ENCODE measurements at places on chromosomes 3 and 15.

DNA sequence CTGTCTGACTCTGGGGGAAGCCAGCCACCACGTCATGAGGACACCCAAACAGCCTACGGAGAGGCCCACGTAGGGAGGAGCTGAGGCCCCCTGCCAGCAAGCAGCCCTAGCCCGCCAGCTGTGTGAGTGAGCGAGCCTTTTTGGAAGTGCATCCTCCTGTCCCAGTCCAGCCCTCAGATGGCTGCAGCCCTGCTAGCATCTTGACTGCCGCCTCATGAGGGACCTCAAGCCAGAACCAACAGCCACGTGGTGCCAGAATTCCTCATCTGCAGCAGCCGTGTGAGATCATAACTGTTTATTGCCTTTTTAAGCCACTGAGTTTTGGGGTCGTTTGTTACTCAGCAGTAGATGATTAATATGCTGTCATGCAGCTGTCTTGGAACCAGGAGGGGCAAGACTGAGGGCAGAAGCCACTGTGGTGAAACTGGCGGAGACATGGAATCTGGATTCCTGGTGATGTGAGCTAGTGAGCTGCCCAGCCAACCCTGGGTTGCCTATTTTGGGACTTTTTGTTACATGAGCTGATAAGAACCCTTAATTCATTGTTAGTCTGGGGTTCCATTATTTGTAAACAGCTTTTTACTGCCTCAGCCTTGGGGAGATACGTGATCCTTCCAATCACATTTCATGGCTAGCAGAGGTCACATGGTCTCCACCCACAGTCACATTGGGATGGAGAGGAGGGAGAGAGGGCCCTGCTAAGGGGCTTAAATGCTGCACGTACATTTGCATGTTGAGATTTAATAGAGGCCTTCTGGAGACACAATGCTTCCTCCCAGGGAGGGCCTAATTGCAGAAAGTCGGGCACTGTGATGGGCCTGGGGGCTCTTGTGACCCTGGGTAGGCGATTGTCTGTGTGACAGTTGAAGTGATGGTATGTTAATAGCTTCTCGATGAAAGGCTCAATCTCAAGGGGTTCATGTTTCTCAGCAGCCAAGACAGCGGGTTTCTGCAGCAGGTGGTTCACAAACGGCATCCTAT lies 73.8 kb downstream of the RPLP1 start:
- no peak for DNase-seq

- no peak for DNase-seq
Measured at GRCh38 chr15:90316139-90316538, 35.9 kb upstream of the ZNF774 start.

GRCh38 chr3:41419809-41420208 lies 220.5 kb downstream of the CTNNB1 start:
- DNase-seq, result no peak

DNA sequence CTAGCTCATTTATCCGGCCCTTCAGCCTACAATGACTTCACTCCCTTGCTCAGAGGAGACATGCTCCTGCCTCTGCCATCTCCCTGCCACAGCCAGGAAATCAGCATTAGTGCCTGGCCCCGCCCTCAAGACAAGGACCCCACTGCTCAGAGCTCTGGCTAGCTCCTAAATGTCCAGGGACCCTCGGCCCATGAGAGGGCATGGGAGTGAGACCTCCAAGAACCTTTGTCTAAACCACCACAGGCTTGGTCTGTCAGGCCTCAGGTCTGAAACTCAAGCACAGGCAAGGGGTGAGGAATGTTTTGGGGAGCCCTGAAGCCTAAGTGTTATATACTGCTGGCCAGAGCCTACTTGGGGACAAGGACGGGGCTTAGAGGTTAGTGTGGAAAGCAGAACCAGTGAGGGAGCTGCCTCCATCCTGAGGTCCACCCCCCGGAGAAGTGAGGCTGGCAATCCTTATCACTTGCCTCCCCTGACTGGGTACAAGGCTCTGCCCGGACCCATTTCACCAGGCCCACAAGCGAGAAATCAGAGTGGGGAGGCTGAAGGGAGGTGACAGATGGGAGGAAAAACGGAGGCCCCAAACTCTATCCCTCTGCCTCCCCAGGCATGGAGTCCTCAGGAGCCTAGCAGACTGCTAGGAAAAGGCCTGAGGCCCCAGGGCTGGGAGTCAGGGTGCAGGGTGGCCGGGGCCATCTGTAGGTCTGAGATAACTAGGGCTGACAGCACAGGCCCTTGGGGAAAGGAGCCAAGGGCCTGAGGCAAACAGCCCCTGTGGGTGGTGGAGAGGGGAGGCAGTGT lies 18.8 kb downstream of the SHF start:
- no peak for DNase-seq

DNA sequence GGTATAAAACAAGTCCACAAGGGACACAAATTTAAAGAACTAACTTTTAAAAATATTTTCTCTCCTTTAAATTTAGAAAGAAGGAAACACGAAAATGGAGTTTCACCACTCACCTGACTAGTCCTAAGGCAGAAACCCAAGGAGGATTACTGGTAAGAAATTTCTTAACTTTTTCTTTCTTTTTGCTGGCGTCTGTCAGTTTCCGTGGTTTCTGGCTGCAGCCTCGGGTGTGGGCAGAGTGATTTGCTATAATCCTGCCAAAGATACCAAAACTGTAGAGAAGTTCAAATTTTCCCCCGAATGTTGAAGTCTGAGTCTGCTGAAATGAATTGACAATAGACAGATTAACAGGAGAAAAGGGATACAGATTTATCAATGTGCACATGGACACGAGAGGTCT lies 843.6 kb upstream of the ALCAM start:
- DNase-seq, result no peak

GRCh38 chr3:30354972-30355371 lies 251.4 kb upstream of the TGFBR2 start:
- DNase-seq, result no peak

DNA sequence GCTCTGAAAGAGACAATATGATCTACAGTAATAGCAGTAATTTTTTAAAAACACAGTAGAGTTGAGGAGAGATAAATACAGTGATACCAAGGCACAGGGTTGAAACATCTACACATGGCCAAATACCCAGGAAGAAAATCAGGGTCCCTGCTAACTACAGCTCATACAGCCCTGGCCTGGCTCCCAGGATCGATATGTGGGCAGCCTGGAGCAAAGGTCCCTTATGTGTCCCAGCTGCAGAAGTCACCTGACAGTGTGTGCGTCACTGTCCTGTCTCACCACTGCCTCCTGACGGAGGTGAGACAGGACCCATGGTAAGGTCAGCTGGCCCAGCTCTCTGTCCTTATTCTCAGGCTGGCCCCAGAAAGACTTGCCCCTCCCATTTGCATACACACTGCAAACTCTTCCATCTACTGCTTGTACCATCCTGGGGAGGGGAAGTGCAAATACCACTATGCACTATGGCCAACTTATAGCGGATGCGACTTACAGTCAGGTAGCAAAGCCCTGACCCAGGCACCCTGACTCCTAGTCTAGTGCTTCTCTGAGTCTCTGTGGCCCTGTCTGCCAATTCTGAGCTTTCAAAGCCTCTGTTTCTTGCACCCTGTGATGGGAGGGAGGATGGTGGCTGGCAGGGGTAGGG lies 22.0 kb upstream of the BCL2L10 start:
- no peak for DNase-seq

GRCh38 chr3:81303321-81303720 lies 458.1 kb downstream of the GBE1 start:
- no peak for DNase-seq

- no peak for DNase-seq
Measured at GRCh38 chr3:27978440-27978839, 256.3 kb upstream of the EOMES start.

DNA sequence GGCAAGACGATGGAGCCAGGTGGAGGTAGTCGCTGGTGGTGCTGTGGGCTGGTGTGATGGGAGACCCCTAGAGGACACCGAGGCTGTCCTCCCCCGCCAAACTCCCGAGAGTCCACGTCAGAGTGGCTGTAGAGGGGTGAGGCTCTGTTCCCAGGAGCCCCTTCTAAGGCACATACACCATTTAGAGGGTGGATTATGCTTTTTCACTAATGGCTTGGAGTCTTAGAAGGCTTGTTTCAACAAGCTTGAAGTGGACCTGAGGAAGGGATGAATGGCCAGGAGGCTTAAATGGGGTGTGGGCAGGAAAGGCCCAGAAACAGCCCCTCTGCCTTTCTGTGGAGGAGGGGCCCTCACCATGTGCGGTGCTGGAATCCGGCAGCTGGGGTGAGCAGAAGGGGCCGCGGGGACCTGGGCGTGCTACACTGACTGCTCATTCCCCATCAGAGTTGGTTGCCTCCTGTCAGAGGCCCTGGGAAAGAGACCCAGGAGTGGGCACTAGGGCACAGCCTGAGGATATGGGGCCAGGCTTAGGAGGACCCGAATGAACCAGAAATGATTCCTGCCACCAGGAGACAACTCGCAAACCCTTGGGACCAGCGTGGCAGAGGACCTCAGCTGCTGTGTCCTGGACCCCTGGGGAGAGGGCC lies 66.2 kb downstream of the FEM1B start:
- no peak for DNase-seq

GRCh38 chr15:42594095-42594494 lies 18.7 kb downstream of the STARD9 start:
- no peak for DNase-seq

GRCh38 chr3:132974097-132974496 lies 64.1 kb upstream of the TMEM108 start:
- DNase-seq, result no peak

- no peak for DNase-seq
Measured at GRCh38 chr3:155886915-155887314, 16.5 kb downstream of the GMPS start.

GRCh38 chr15:51334011-51334451 lies 4.4 kb downstream of the CYP19A1 start:
- no peak for DNase-seq

GRCh38 chr3:190696777-190697501 lies 165.6 kb downstream of the GMNC start:
- no peak for DNase-seq

GRCh38 chr3:107953722-107954121 lies 137.1 kb downstream of the CD47 start:
- no peak for DNase-seq

GRCh38 chr3:2156244-2156847 lies 57.7 kb downstream of the CNTN4 start:
- no peak for DNase-seq

- DNase-seq, result no peak
Measured at GRCh38 chr15:52749258-52749657, 40.9 kb downstream of the ONECUT1 start.

DNA sequence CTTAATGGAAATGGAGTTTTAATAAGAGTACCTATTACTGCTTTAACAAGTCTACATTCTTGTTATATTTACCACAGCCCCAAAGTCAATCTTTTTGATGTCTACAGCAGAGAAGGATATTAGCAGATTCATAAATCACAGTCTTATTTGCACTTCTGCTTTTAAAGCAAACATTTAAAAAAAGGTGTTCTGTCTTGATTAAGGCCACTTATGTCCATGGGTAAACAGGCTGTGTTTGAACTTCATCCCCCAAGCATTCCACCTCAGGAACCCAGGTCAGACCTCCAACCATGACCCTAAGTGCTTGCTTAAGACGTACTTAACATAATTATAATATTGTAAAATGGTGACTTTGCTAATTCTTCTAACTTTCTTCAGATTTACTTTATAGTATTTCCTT lies 113.4 kb downstream of the CMSS1 start:
- DNase-seq, result no peak

GRCh38 chr15:65163041-65163440 lies 22.1 kb downstream of the CLPX start:
- DNase-seq, result no peak

DNA sequence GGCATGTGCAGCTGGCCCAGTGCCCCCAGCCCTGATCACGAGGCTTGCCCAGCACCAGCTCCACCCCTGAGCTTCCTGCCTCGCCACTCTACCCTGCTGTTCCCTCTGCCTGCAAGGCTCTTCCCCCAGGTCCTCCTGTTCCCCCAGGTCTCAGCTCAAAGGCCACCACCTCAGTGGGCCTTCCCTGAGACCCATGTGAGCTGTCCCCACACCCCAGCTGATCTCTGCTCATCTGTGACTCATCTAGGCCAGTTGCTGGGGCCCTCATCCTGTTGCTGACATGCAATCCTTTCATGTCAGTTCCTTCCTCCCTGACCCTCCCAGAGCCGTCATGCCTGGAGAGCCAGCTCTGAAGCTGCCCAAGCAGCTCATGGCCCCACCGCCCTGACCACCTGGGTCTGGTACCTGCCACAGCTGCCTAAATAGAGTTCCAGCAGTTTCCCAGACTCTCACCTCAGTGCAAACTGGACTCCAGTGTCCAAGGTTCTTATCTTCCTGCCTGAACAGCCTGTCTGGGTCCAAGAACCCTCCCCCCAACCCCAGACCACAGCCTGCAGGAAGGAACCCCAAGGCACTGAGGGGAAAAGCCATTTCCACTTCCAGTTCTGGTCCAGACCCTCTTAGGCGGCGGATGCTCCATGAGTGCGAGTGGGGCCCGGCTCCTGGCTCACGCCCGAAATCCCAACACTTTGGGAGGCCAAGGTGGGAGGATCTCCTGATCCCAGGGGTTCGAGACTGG lies 116.6 kb upstream of the IQSEC1 start:
- no peak for DNase-seq

GRCh38 chr3:28467414-28467813 lies 118.8 kb upstream of the AZI2 start:
- no peak for DNase-seq

GRCh38 chr15:89132611-89133507 lies 44.6 kb downstream of the ABHD2 start:
- DNase-seq, result no peak

GRCh38 chr3:84836961-84837360 lies 121.8 kb upstream of the CADM2 start:
- DNase-seq, result no peak

DNA sequence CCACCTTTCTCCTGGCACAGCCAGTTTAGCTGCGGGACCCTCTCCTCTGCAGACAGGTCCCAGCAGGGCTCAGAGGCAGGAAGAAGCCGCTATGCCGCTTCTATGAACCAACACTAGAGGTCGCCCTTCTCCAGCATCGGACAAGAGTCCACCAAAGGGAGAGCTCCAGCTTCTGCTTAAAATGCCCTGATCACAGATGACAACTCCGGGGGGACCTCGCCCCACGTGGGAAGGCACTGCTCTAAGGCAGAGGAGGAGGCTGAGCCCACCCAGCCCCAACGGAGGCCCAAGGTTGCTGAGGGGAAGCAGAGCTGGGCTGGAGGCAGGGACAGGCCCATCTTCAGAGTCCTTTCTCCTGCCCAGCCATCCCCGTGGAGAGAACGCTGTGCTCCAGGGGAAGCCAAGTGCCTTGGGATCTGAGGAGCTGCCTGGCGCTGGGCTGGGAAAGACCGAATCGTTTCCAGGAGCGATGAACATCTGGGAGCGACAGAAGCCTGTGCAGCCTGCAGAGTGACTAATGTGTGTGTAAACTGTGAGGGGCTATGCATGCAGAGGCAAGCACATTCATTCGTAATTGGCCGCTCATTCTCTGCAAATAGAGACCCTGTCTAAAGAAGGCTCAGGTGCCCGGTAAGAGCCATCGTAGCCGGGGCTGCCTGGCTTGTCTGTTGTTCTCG lies 43.5 kb upstream of the BDH1 start:
- DNase-seq, result peak; percentile 69

GRCh38 chr15:29835301-29835700 lies 13.0 kb upstream of the TJP1 start:
- DNase-seq, result no peak

DNA sequence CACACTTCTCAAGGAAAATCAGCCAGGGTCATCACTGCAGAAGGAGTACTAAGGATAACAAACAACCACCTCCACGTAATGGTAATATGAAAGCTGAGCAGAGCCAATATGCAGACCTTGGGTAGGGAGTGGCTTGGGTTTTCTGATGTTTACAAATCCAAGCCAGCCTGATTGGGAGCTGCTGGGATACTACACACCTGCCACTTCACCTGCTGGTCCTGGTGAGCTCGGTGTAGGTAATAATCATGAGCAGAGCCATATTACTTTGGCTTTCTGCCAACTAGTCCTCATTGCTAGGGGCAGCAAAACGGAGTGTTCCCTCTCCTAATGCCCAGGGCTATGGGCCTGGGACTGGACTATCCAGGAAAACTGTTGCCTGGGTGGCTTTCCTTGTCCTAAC lies 433.5 kb upstream of the PPP2R3A start:
- no peak for DNase-seq

All from T-helper 2 cell treated with Interferon-gamma antibody and Interleukin-4, amounts not matched to agents 5 μg/mL and 100 μg/mL, for 36 hours (primary cell).